Activated CD4-positive, CD25-positive, alpha-beta regulatory T cell treated with anti-CD3 and anti-CD28 coated beads, Interleukin-2, amount 50 U/mL, for 16 hours (primary cell): ENCODE measurements at places on chromosomes 2 and 18.
A peak's percentile ranks its signal among the peaks of the same experiment; 100 is the strongest.

DNA sequence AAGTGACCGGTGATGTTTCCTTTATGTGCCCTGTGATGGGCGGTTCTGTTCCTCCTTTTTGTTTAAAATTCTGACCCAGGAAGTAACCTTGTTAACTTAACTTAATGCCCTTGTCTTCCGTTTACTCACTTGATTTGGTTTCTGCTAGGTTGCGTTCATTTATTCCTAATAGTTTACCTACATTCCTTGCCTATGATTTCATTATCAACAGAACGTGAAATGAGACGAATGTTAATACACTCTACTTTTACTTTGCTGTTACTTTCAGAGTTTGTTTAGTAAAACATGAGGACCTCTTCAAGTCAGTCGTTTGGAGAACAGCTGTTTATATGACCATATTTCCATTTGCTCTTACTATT, 638 bp downstream of the CEP192 start:
- DNase-seq, result no peak

GRCh38 chr2:74290466-74291217, 52.6 kb downstream of the SLC4A5 start:
- DNase-seq, result no peak

GRCh38 chr18:45008694-45009413, 328.2 kb downstream of the SETBP1 start:
- DNase-seq, result no peak

DNA sequence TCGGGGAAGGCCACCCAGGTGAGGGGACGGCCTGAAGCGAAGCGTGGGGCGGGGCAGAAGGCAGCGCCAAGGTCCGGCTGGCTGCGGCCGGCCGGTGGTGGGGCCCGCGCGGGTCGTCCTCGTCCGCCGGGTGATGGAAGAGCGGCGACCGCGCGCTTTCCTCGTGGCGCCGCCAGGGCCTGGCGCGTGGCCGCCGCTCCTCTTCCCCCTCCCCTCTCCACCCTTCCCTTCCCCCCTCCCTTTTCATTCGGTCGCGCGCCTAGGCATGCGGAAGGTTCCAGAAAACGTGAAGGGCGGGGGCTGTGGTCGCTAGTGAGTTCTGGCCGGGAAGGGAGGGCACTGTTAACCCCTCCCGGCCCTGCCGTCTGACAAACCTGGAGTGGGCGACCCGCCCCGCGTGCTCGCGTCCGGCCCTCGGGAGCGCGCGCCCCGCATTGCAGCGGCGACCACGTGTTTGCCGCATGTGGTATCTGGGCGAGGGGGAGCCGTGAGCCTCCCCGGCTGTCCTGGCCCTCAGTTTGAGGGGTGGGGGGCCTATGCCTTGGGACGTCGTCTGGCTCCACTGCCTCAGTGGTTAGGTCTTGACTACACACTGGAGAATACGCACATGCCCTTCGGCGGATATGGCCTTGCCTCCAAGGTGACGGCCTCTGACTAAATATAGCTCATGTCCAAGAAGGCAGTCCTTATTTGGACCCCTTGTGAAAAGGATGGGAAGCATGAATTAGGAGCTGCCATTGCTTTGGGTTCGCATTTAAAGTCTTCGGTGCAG, 579 bp downstream of the MAT2A start:
- peak; percentile 61 for DNase-seq

DNA sequence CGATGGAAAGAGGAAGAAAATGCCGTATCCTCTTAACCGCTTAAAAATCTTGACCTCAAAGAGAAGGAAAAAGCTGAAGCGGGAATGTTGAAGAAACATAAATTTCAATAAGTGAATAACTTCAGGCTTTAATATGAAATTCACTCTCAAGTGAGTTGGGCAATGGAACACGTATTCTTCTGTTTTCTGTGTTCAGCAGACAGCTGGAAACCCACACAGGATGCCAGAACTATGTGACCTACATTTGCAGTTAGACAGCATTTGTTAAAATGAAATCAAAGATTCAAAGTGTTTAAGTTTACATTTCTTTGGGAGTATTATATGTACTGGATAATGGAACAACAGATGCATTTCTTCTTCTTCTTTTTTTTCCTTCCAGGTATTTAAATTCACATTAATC, 80.5 kb upstream of the SPATS2L start:
- DNase-seq, result no peak

GRCh38 chr2:12773586-12774394, 57.1 kb downstream of the TRIB2 start:
- DNase-seq, result no peak

DNA sequence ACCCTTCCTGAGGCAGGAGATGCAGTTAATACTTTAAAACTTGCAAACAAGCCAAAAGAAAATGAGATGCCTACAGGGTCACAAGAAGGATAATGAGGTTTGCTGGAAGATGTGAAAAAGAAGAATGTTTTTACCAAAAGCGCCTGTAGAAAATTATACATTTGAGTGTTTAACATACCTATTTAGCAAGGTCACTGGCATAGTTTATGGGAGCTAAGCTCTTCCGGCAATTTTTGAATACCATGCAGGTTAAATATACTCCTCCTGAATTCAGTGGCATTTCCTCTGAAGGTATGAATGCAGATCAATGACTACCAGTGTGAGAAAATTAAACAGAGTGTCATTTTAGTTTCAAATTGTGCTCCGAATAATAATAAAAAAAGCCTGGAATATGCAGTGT, 21.2 kb upstream of the MAP3K20 start:
- no peak for DNase-seq

GRCh38 chr2:138026111-138027020, 62.1 kb downstream of the HNMT start:
- no peak for DNase-seq

- no peak for DNase-seq
These were observed 39.3 kb upstream of the ITSN2 start for GRCh38 chr2:24399434-24400206.

DNA sequence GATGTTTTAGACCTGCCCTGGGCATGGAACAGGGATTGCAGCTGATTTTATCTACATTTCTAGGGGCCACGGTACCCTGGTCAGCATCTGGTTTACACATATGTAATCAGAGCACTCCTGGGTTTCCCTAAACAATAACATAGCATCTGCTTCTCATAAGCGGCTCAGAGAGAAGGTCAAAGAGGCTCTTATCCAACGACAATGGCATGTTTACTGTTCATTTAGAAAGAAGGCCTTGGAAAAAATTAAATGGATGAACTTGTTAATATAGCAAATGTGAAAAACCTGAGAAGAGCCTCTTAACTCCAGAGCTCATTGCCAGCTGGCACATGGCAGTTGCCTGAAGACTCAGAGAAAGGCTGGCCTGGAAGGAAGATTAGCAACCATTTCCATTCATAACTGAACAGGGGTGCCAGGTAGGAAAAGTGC, 202.8 kb upstream of the THUMPD2 start:
- no peak for DNase-seq

DNA sequence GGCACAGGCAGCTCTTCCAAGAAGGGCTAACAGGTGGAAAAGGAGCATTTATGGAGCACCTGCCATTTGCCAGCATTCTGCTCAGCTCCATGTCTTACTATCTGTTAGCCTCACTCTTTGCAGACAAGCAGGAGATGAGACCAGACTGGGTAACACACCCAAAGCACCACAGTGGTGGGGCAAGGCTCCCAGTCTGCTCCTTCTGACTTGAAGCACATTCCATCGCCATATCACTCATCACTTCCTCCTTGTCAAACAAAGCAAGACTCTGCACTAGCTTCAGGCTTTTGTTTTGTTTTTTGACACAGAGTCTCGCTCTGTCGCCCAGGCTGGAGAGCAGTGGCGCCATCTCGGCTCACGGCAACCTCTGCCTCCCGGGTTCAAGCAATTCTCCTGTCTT, 182.8 kb downstream of the MGAT5 start:
- DNase-seq, result no peak

DNA sequence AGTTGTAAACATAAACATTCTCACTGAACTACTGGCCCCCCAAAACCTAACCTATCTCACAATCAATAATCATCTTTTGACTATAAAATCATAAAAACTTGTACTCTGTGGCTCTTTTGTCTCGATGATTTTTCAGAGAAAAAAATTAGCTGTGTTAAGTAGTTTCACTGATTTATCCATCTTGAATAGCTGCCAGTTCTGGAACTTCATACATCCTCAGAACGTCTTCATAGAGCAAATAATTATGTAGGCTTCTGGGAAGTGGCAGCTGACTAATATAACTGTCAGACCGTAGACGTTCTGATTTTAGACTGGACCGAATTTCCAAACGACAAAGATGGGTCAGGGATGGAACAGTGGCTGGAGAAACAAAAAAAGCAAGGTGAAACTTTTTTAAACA, 97.3 kb upstream of the CHAC2 start:
- DNase-seq, result no peak

GRCh38 chr2:68774569-68775271, 40.1 kb downstream of the ARHGAP25 start:
- no peak for DNase-seq

DNA sequence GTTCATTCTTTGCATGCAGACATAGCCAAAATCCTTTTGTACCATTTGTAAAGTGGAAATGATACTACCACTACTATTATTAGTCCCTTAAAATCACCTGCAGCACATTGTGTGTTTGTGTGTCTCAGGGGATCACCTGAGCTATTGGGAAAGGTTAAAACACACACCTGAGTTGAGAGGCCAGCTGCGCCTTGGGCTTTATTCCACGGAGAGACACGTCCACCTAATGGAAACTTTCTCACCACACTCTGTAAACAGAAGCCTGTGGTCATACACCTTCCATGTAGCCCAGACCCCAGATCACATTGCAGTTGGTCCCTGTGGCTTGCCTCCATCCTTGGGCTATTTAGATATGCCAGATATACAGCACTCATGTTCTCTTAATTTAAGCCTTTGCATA, 81.8 kb upstream of the SH3BP4 start:
- no peak for DNase-seq

GRCh38 chr2:129812071-129812470, 167.4 kb upstream of the RAB6C start:
- no peak for DNase-seq

DNA sequence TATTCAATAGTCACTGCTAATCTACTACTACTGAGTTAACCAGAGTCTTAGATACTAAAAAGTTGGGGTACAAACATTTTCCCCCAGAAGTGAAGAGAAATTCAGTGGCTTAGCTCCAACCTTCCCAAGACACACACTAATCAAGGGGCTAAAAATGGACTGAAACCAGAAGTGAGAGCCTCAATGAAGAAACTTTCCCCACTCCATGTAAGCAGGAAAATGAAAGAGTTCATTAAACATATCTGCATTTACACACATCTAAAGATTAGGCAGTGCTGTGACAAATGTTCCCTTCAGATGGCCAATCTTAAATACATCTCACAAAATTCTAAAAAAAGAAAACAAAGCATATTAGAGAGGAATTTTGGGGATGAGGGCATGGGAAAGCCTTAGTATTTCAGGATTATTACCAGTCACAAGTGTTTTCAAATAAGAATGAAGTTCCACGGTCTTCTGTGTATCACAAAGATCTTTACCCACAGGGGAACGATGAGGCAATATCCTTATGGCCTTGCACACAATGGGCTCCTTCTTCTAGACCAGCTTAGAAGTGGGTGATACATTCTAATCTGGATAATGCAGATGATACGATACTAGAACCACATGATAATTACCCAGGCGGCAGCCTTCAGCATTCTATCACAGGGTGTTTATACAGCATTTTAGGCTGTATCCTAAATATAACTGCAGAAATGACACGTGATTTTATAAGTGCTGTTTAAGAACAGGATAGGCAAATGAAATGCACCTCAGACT, 17.1 kb downstream of the ANKRD44 start:
- no peak for DNase-seq

DNA sequence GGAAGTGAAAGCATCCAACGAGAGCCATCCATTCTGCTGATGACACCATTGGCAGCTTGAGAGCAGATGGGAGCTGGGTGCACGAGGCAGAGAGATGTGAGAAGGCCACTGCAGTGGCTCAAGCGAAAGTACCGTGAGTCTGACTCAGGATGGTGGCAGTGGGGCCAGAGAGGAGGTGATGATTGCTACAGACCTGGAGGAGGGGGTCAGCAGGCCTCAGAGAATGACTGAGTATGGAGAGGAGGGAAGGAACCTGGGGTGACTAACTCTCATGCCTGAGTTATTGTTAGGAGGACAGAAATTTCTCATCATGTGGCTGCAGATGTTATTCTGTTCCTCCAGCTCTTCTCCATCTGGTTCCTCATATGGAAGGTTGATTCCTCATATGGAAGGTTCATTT, 8.8 kb upstream of the ZBTB7C start:
- DNase-seq, result no peak

DNA sequence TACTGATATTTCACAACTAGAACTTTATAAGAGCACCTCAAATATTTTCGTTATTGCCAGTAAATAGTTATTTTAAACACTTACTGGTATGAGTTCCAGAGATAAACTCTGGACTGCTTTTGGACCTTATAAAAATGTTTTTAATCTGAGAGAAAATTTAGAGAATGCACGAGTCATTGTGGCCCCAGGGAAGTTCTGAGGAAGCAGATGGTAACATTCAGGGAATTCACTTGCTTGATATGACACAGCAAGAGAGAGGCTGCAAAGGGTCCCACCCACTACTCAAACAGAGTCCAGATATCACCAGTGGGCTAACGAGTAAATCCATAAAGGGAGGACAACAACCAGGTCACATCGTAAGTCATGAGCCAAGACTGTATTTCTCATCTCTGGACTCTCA, 526.8 kb downstream of the TDRD15 start:
- no peak for DNase-seq

- no peak for DNase-seq
These were observed 406.8 kb downstream of the THSD7B start for GRCh38 chr2:137172162-137172561.

- no peak for DNase-seq
These were observed 848.8 kb downstream of the TDRD15 start for GRCh38 chr2:21972586-21972985.
